Motor neuron (in vitro differentiated cells): ENCODE measurements at places on chromosomes 1 and 21. TPM values are rescaled to one million over a fixed set of nuclear protein-coding genes. Genes with fewer than 3 reads are reported as not detected.

ZNF362 gene
- total RNA-seq, result 25.9 and 29.8 TPM in 2 replicates

GTF2B gene
- total RNA-seq, result 37.5 and 48.8 TPM in 2 replicates

IL6R gene
- total RNA-seq, result 0.21 and 0.36 TPM in 2 replicates

RNU11 gene
- total RNA-seq, result not detected in 2 replicates

AK4 gene
- 30.8 and 34.3 TPM in 2 replicates for total RNA-seq

RAB42 gene
- total RNA-seq, result 1.0 and 1.4 TPM in 2 replicates

RHBDL2 gene
- 0.31 and 0.37 TPM in 2 replicates for total RNA-seq

LRRC53 gene
- total RNA-seq, result 0.05 and 0.13 TPM in 2 replicates

RGS1 gene
- 0.50 and 0.52 TPM in 2 replicates for total RNA-seq

ZNF697 gene
- total RNA-seq, result 46.6 and 47.7 TPM in 2 replicates

MNDA gene
- total RNA-seq, result 0.22 TPM in 1 of 2 replicates, not detected in the other

ZSWIM5 gene
- 23.1 and 26.8 TPM in 2 replicates for total RNA-seq

HHIPL2 gene
- 0.76 and 1.5 TPM in 2 replicates for total RNA-seq

GPR52 gene
- total RNA-seq, result 1.1 and 1.4 TPM in 2 replicates

SRGAP2C gene
- 16.2 and 17.1 TPM in 2 replicates for total RNA-seq

FAM3B gene
- not detected in 2 replicates for total RNA-seq

FOXO6 gene
- 1.7 and 2.8 TPM in 2 replicates for total RNA-seq

TAL1 gene
- total RNA-seq, result 1.0 TPM in 1 of 2 replicates, not detected in the other

KCNN3 gene
- total RNA-seq, result 0.59 and 0.83 TPM in 2 replicates

PROK1 gene
- total RNA-seq, result not detected in 2 replicates

OPRD1 gene
- total RNA-seq, result 0.21 and 0.37 TPM in 2 replicates

USH2A gene
- 0.49 and 0.63 TPM in 2 replicates for total RNA-seq

CITED4 gene
- total RNA-seq, result 3.4 and 3.6 TPM in 2 replicates

IGSF9 gene
- 14.1 and 16.2 TPM in 2 replicates for total RNA-seq

CHI3L1 gene
- total RNA-seq, result 1.1 and 1.7 TPM in 2 replicates

FCRL2 gene
- 0.63 and 0.81 TPM in 2 replicates for total RNA-seq

C1orf115 gene
- total RNA-seq, result 1.8 and 1.9 TPM in 2 replicates

CELA2A gene
- 1.1 TPM in 1 of 2 replicates, not detected in the other for total RNA-seq

TFF1 gene
- not detected in 2 replicates for total RNA-seq

PADI4 gene
- 0.13 TPM in 1 of 2 replicates, not detected in the other for total RNA-seq

CDK18 gene
- total RNA-seq, result 2.1 and 2.2 TPM in 2 replicates

CDC20 gene
- 68.1 and 74.2 TPM in 2 replicates for total RNA-seq

TDRD5 gene
- total RNA-seq, result not detected in 2 replicates

SPATA46 gene
- total RNA-seq, result 2.1 and 2.3 TPM in 2 replicates

KIRREL1 gene
- total RNA-seq, result 28.2 and 28.4 TPM in 2 replicates

SPRR1A gene
- not detected in 2 replicates for total RNA-seq

TTLL10 gene
- 0.36 TPM in 1 of 2 replicates, not detected in the other for total RNA-seq

SLC2A5 gene
- 0.13 and 0.64 TPM in 2 replicates for total RNA-seq

PTPN22 gene
- 0.78 and 1.0 TPM in 2 replicates for total RNA-seq

CLDN8 gene
- total RNA-seq, result not detected in 2 replicates

CRNN gene
- 0.26 TPM in 1 of 2 replicates, not detected in the other for total RNA-seq

TNFSF18 gene
- 0.56 and 1.1 TPM in 2 replicates for total RNA-seq

APOBEC4 gene
- total RNA-seq, result 3.1 and 3.3 TPM in 2 replicates

PGBD5 gene
- 16.2 and 18.1 TPM in 2 replicates for total RNA-seq

CLEC20A gene
- 0.37 and 1.1 TPM in 2 replicates for total RNA-seq

FCAMR gene
- total RNA-seq, result 1.3 TPM in 1 of 2 replicates, not detected in the other

MYOG gene
- total RNA-seq, result 0.71 and 0.87 TPM in 2 replicates

CFHR4 gene
- total RNA-seq, result 0.71 TPM in 1 of 2 replicates, not detected in the other

AADACL3 gene
- total RNA-seq, result not detected in 2 replicates

FALEC gene
- 0.58 and 0.77 TPM in 2 replicates for total RNA-seq

PDC gene
- 0.46 and 1.5 TPM in 2 replicates for total RNA-seq

SPATA45 gene
- total RNA-seq, result not detected in 2 replicates

KCNJ10 gene
- 0.43 and 1.8 TPM in 2 replicates for total RNA-seq

LRRC8B gene
- total RNA-seq, result 14.2 and 14.6 TPM in 2 replicates

TSPEAR gene
- total RNA-seq, result not detected in 2 replicates

C1orf87 gene
- total RNA-seq, result 0.22 TPM in 1 of 2 replicates, not detected in the other

NMNAT2 gene
- total RNA-seq, result 57.8 and 62.8 TPM in 2 replicates
